T-helper 2 cell (primary cell): ENCODE measurements at places on chromosomes 11 and 22.

GRCh38 chr11:23311986-23312940, 452.0 kb upstream of the CCDC179 start:
- DNase-seq: no peak

GRCh38 chr11:73878771-73879170, 2.0 kb downstream of the PAAF1 start:
- no peak for DNase-seq

GRCh38 chr11:66467034-66467659, 442 bp downstream of the PELI3 start:
- DNase-seq: no peak

GRCh38 chr11:85132851-85133585, 494.1 kb downstream of the DLG2 start:
- DNase-seq: no peak

DNA sequence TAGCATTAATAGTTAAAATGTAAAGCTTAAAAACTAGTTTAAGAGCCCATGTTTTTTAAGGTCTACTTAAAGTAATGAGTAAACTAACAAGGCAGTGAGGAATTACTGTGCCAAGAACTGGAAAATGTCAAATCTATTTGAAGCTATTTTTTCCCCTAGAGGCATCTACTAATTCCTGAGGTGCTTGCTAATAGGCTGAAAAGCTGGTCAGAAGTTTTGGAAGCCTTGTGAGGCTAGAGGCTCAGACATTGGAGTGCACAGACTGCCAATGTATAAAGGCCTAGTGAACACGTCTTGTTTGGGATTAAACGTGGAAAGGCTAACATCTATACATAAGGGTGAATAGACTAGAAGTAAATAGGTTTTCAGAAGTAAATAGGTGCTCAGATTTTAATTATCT, 136.5 kb upstream of the C11orf87 start:
- DNase-seq: no peak

GRCh38 chr11:46947399-46948077, 11.0 kb downstream of the CSTPP1 start:
- no peak for DNase-seq

DNA sequence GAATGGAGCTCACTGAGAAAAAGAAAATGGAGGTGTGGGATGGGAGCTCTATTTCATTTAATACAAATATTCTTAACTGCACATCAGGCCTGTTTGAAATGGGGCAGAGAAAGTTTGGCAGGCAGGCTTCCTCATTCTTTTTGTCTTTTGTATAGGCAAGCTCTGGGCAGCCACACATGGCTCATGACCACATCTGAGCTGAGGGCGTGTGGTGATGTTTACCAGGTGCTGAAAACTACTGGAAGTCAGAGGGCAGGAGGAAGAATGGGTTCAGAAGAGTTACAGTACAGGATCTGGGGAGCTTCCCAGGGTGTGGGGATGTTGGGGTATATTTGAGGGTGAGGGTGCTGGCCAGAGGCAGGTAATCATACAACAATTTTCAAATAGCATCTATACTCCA, 66.3 kb upstream of the NAV2 start:
- no peak for DNase-seq

DNA sequence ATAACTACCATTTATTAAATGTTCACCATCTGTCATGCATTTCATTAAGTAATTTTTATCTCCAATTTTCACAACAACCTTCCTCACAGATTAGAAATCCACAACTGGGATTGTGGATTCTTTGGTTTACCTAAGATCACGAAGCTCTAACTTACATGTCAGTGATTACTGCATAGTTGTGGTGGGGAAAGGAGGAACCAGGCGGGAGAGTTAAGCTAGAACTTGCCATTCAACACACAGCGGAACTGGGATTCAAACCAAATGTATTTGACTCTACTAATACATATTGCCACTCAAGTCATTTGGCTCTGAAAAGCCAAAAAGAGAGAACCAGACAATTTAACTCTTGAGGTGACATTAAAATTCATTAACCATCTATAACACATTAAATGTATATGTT, 10.4 kb upstream of the LAYN start:
- no peak for DNase-seq

DNA sequence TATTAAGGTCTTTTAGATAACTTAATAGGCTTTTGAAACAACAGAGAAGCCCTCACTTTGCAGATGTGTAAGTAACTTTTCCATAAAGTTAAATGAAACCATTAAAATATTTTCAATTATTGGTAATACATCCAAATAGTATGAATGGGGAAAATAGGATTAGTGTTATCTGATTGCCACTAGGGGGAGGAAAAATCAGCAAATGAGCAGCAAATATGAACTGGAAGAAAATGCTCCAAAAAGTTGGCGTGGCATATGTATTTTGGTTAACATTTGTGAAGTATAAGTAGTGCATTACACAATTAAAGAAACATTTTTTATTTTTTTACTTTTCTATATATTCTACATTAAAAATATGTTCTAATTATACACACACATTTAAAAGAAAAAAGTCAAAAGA, 259.8 kb upstream of the ANO5 start:
- no peak for DNase-seq

DNA sequence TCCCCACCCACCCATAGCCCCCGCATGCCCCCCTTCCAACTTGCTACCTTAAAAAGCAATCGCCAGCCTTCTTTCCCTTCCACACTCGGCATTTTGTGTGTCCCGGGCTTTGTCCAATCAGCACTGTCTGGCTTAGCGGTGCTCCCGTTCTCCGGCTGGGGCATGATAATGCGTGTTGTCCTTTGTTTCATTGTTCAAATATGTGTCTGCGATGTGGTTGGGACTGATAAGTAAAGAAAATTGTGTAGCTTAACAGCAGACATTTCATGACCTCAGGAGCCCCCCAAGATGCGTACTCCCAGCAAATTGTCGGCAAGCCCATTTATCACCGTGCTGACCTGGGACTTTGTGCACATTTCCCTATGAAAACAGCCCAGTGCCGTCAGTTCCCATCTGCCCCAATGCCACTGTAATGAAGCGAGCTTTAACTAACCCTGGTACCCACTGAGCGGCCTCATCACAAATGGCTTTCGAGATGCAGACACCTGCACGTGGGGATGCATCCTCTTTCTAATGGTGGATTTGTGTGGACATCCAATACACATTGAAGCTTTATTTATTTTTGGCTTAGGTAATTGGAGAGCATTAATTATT, 167.0 kb upstream of the E2F8 start:
- DNase-seq: no peak

DNA sequence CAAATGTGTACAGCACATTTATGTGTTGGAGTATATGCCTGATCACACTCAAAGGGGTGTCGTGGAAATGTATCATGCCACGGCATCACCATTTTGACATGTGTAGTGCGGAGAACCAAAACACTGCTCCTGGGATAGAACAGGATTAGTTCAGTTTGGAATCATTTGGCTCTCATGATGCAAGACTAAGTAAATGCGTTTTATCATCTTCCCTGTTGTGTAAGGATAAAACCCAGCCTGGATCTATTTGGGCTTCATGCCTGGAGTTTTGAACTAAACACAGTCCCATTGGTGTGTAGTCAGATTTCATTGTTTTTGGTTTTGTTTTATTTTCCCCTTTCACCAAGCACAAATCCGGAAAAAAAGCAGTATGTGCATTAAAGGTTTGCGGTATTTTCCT, 574.3 kb downstream of the NTM start:
- DNase-seq: no peak

DNA sequence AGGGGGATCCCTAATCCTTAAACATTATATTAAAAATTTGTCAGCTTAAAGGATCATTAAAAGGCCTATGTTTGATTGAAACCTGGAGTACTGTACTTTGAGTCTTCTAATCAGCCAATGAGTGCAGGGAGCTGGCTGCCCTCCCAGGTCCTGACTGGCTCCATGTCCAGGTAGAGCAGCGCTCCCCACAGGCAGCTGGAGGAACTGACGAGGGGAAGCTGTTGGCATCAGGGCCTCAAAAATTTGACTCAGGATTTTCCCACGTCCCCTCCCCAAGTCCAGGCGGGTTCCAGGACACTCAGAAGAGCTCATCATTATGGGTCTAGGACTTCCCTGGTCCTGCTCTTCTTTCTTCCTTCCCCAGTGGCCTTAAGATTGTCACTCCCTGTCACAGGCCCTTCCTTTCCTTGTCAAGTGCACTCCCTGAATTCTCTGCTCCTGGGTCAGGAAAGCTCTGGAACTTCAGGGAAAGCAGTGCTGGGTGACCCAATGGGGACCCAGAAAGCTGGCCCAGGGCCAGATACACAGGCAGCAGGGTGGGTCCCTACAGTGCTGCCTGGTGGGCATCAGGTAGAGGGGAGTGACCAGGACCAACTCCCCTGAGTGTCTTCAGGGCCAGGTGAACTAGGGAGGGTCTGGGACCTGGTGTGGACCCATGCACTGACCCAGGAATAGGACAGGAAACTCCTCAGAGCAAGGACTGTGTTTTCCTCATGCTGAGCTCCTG, 65.5 kb downstream of the GGTLC2 start:
- DNase-seq: no peak

- no peak for DNase-seq
Measured at GRCh38 chr22:26968859-26969523, 311.6 kb downstream of the MIAT start.

DNA sequence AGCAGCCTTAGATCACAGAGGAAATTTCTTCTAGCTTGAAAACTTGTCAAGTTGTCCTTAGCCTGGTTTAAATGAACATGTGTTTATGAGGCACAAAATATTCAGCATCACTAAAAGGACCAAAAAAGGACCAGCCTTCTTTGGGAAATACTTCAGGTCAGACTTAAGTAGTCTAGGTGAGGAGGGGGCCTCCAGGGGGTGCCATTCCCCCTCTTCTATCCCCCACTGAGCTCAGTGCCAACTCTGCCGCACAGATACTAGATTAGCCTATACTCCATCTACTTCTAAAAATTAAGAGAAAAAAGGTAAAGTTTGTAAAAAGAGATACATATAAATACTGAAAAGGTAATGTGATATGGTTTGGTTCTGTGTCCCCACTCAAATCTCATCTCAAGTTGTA, 20.6 kb downstream of the CLTCL1 start:
- no peak for DNase-seq

DNA sequence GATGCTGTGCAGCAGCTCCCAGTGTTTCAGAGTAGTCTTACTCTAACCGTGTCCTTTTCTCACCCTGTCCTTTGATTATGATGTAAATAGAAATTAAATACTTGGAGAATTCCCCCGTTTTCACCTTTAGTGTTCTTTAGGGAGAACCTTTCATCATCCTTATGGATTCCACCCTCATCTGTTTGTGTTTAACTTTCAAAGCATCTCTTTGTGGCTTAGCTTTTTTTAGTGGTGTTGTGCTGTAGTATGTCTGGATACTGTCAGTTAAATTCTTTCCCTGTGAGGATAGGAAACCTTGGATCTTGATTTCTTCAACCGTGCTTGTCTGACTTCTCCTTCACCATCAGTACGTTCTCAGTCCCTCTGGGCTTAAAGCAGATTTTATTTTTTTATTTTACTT, 48.5 kb downstream of the PPP6R3 start:
- no peak for DNase-seq

GRCh38 chr11:34162493-34162820, 57.0 kb downstream of the NAT10 start:
- no peak for DNase-seq

DNA sequence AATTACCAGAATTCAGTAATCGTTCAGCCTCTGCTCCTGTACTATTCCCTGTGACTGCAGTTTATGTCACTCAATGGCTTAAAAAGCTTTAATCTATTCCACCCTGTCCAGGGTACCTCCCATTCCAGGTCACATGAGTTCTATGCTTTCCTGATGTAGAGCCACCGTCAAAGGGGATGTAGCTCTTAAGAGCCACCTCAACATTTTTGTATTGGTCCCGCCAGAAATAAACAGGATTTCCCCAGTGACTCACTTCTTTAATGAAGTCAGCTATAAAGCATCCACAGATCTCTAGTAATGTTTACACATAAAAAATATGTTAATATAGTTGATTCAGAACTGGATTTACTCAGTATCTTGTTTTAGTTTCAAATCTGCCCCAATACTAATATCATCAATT, 1.3 kb upstream of the OR8D1 start:
- DNase-seq: no peak

GRCh38 chr11:97995874-97996273, 1024.9 kb upstream of the CNTN5 start:
- DNase-seq: no peak

GRCh38 chr11:11635443-11635842, 13.6 kb upstream of the GALNT18 start:
- DNase-seq: no peak
